ENCODE measurements at places on chromosomes 2 and 18.

- no peak for DNase-seq
These were observed 4.7 kb downstream of the CDH19 start for GRCh38 chr18:66599190-66599589.

DNA sequence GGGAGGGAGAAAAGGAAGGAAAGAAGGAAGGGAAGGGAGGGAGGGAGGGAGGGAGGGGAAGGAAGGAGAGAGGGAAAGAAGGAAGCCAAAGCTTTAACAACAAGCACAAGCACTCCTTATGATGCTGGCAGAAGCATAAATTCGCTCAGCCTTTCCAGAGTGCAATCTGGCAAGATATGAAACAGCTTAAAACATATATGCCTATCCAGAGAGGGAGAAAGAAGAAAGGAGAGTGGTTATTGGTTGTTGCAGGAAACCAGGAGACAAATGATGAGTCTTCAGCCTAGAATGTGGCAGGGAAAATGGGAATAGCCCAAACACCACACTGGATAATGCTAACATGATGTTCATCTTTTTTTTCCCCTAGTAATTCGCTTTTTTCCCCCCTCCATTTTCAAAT, 64.0 kb downstream of the STPG4 start:
- DNase-seq = no peak

- DNase-seq = no peak
These were observed 273.5 kb upstream of the HS6ST1 start for GRCh38 chr2:128591861-128592822.

DNA sequence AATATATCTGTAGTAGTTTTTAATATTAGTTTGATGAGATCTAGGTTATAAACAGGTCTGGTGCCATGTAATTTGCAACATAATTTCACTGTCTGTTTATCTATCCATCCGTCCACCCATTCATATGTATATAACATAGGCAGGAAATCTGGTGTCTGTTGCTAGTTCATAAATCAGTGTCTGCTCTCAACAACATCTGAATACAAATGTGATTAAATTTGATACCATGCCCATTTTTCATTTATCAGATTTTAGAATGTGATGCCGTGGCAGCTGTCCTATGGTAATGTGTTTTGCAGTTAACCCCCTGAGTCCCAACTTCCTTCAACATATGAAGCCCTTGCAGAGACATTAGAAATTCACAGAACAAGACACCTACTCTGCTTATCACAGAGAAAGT, 228.4 kb downstream of the CMPK2 start:
- DNase-seq = no peak

- DNase-seq = no peak
These were observed 7.8 kb downstream of the FAM117B start for GRCh38 chr2:202642567-202642966.

DNA sequence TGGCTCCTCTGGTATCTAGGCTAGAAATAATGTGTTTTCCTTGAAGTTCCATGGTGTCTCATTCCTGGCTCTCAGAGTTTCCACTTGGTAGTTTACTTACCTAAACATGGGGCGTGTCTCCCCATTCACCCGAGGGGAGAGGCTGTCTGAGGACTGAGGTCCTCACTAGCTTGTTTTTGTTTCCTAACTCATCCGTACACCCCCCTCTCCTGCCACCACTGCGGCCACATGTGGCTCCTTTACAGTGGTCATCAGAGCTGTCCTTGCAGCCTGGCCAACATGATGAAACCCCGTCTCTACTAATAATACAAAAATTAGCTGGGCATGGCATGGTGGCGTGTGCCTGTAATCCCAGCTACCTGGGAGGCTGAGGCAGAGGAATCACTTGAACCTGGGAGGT, 106.0 kb downstream of the ASAP2 start:
- no peak for DNase-seq

DNA sequence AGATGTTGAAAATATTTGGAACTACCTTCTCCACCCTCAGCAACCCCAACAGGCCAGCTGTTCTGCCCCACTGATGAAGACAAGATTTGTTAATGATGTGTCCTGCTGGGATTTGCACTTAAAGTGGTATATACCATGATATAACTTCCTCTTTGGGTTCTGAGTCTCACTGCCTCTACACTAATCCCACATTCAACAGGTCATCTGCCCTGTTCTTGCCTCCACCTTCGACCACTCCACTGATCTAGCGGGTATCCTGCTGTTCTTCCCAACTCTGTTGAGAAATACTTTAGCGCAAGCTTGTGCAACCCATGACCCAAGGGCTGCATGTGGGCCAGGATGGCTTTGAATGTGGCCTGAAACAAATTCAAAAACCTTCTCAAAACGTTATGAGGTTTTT, 72.7 kb downstream of the LRP1B start:
- DNase-seq = no peak

GRCh38 chr2:237408335-237409000, 5.5 kb downstream of the COL6A3 start:
- DNase-seq = no peak

GRCh38 chr2:226552571-226553285, 246.9 kb downstream of the IRS1 start:
- no peak for DNase-seq

GRCh38 chr2:128279786-128280157, 38.9 kb downstream of the HS6ST1 start:
- no peak for DNase-seq

DNA sequence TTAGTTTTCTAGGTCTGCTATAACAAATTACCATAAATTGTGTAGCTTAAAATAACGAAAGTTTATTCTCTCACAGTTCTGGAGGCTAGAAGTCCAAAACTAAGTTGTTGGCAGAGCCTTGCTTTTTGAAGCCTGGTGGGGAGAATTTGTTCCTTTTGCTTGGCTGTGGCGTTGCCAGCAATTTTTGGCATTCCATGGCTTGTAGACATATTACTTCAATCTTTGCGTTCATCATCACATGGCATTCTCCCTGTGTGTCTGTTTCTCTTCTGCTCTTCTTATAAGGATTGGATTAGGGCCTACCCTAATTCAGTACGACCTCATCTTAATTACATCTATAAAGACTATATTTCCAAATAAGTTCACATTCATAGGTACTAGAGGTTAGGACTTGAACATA, 217.7 kb downstream of the MBD5 start:
- DNase-seq = no peak

DNA sequence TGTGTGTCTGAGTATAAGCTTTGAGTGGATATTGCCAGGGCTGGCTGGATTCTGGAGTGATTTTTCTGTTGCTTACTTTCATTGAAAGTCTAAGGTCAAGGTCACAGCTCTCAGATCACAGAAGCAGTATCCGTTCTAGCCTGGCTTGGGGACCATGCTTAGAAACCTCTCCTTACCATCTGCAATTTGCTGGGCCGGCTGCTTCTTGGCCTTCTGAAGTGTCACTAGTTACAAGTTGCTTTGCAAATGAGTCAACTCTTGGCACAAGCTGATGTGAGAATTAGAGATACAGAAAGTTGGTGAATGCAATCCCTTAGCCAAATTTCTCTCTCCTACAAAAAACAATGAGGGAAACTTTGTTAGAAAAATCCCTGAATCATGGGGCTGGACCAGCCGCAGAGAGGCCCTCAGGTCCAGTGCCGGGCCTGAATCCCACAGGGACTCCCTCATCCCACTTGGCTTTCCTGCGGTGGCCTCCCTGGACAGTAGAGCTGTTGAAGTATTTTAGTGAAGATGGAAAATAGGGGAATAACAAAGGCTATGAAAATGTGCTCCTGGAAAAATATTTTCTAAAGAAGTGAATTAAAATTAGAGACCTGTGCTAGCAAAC, 92.7 kb upstream of the CNGA3 start:
- no peak for DNase-seq

DNA sequence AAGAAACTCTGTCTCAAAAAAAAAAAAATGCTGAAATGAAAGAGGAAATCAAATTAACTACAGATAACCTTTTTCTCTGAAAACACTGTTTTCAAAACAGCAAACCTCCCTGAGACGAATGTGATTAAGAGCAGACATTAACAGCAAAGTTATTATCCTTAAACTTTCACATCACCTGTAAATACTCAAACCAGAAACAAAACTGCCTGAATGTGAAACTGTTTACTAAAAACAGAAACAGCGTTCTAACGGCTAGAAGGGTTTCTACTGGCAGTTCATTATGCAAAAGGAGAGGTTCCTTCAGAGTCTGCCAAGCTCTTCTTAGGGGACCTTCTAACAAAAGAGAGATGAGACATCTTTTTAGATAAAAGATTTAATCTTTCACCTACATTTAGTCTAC, 45.9 kb downstream of the PNO1 start:
- DNase-seq = no peak
